ENCODE measurements at places on chromosomes 6 and 20. TPM values are rescaled to one million over a fixed set of nuclear protein-coding genes. Genes with fewer than 3 reads are reported as not detected.

GRCh38 chr6:122749451-122750050, 30.0 kb upstream of the FABP7 start:
- no peak overlapping the region for H3K27ac ChIP-seq
- no peak overlapping the region for H3K4me3 ChIP-seq
- peaks cover 3% of the 10 kb centered on the region for H3K4me1 ChIP-seq
- no peaks in the 10 kb centered on the region for H3K36me3 ChIP-seq
- no peaks in the 10 kb centered on the region for H3K27me3 ChIP-seq

The SNRPB gene
- total RNA-seq, result 146 TPM

The SALL4 gene
- 0.05 TPM for total RNA-seq

The CD40 gene
- total RNA-seq, result 1.0 TPM
